Astrocyte (in vitro differentiated cells and primary cell): ENCODE measurements at places on chromosomes 11 and 22.
A peak's percentile ranks its signal among the peaks of the same experiment; 100 is the strongest.

- DNase-seq: no peak
These were observed 375.9 kb downstream of the LUZP2 start for GRCh38 chr11:24872651-24873311.

GRCh38 chr11:69640995-69641581 lies at the start of gene CCND1:
TSS of gene CCND1 (plus strand) at chr11:69641156. CDS start at chr11:69641314, 158 bp downstream.
- peak; percentile 87 for DNase-seq

DNA sequence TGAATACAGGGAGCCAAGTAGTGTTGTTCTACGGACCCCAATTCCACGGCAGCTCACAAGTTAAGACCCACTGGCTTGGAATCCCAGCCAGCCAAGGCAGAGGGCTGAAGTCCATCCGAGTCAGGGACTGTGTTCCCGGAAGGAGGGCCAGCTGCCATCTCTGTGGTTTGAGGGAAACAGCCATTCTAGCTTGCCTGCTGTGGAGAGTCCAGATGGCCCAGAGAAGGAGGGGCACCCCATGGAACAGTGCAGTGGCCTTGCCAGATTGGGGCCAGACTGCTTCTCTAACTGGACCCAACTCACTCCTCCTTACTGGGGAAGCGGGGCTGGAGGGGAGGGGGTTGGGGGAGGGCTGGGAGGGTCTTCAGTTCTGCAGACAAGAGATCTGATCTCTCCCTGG lies 156.4 kb downstream of the FAM181B start:
- DNase-seq: no peak

GRCh38 chr11:78072455-78072854 lies 7.2 kb downstream of the NDUFC2 start:
- DNase-seq: no peak

GRCh38 chr11:93326681-93327080 lies 3.9 kb upstream of the DEUP1 start:
- no peak for DNase-seq

DNA sequence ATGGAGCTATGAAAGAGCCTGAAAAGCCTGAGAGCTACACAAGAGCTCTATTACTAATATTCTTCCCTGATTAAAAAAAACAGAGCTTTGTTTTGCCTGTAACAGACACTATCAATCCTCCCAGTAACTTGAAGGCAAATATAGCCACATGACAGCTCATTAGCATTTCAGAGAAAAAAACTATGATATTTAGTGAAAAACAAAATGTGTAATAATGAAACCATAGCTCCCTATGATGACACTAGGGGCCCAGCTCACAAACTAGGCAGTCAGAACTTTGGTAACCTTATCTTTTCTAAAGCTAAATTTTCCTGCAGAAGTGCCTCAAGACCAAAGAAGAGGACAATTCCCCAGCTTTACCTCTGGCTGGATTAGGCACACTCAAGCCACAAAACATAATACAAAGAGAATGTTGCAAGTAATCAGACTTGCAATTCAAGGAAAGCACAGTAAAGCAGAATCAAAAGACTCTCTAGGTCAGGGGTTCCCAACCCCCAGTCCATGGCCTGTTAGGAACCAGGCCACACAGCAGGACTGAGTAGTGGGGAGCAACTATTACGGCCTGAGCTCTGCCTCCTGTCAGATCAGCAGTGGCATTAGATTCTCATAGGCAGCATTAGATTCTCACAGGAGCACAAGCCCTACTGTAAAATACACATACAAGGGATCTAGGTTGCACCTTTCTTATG lies 53.3 kb downstream of the MRTFA start:
- no peak for DNase-seq
